ENCODE measurements at places on chromosomes 13 and 19.

- no peak for DNase-seq
Observed at GRCh38 chr13:40176242-40176641, 490.2 kb downstream of the FOXO1 start.

DNA sequence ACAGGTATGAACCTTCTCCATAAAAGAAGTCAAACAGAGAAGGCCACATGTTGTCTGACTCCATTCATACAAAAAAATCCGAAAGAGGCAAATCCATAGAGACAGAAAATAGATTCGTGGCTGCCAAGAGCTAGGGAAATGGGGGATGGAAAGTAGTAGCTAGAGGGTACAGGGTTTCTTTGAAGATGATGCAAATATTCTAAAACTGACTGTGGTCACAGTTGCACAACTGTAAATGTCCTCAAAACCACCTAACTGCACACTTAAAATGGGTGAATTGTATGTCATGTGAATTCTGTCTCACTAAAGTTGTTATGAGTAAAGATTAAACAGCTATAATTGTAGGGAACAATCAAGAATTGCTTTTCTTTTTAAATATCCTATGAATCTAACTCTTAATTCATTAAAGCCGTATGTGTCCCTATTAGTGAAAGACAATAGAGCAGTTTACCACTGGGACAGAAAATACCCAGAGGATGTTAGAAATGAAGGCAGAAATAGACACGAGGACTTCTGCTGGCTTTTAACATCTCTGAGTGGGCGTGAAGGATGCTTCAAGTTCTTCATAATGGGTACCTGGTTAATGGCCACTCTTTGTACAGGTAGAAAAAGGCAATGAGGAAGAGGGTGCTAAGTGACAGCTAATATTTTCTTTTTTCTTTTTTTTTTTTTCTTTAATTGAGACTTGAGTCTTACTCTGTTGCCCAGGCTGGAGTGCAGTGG lies 21.2 kb downstream of the INSR start:
- no peak for DNase-seq

GRCh38 chr13:26983543-26984320 lies 187.9 kb downstream of the USP12 start:
- no peak for DNase-seq

- DNase-seq: no peak
Observed at GRCh38 chr19:45873219-45873772, 9.2 kb downstream of the FOXA3 start.

- no peak for DNase-seq
Observed at GRCh38 chr13:30313311-30313710, 6.0 kb upstream of the KATNAL1 start.
